Activated CD4-positive, alpha-beta T cell treated with anti-CD3 and anti-CD28 coated beads, Interleukin-2, amount 50 U/mL, for 4 hours (primary cell): ENCODE measurements at places on chromosomes 7 and 10.

- DNase-seq, result no peak
Measured at GRCh38 chr10:31014161-31014875, 17.3 kb downstream of the ZNF438 start.

GRCh38 chr7:157432957-157433576 lies 96.3 kb downstream of the DNAJB6 start:
- DNase-seq, result peak; percentile 57

- no peak for DNase-seq
Measured at GRCh38 chr10:89302625-89303024, 779 bp downstream of the IFIT2 start.

GRCh38 chr7:139540203-139540602 lies 16.7 kb downstream of the CLEC2L start:
- no peak for DNase-seq

DNA sequence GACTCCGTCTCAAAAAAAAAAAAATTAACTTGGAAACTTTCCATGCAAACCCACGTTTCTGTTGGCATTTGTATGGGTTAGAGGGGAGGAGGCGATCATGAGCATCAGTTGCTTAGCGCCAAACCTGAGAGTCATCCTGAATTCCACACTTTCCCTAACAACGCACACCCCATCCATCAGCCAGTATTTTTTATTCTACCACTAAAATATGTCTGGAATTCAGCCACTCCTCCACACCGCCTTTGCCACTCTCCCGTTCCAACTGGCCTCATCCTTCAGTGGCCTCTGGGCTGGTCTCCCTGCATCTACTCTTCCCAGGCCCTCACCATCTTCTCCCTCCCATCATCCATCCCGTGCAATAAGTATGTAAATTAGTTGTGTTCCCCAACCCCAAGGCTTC lies 4.7 kb upstream of the LMBR1 start:
- DNase-seq, result no peak

- DNase-seq, result no peak
Measured at GRCh38 chr10:45239642-45240041, 75.8 kb downstream of the OR13A1 start.

- DNase-seq, result no peak
Measured at GRCh38 chr7:92296880-92297445, 51.2 kb downstream of the ANKIB1 start.
